ENCODE measurements at places on chromosomes 2 and 18.
A peak's percentile ranks its signal among the peaks of the same experiment; 100 is the strongest.

GRCh38 chr18:39313992-39314391, 1748.4 kb upstream of the CELF4 start:
- no peak for ATAC-seq

GRCh38 chr2:200455958-200456421, 53.9 kb downstream of the KCTD18 start:
- peak; percentile 65 for ATAC-seq

- no peak for ATAC-seq
These were observed 35.6 kb downstream of the PDE6D start for GRCh38 chr2:231745303-231746038.

- ATAC-seq, result no peak
These were observed 97.4 kb upstream of the ID2 start for GRCh38 chr2:8584174-8585066.

DNA sequence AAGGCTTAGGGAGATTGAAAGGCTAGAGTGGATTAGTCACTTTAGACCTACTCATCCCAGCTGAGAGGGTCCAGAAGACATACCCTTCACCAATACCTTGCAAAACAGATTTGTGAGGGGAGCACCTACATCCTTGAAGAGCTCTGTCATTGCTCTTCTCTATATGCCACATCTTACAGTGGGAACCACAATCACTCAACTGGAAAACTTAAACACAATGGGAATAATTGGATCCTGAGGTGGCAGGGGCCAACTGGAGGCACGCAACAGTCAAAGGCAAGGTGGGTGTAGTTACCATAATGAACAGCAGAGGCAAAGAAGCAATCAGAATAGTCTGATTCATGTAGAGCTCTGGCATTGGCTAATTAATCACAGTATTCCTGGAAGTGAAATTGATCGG, 35.4 kb downstream of the PDE1A start:
- no peak for ATAC-seq

GRCh38 chr2:219512524-219513216, 1.6 kb upstream of the ASIC4 start:
- no peak for ATAC-seq

DNA sequence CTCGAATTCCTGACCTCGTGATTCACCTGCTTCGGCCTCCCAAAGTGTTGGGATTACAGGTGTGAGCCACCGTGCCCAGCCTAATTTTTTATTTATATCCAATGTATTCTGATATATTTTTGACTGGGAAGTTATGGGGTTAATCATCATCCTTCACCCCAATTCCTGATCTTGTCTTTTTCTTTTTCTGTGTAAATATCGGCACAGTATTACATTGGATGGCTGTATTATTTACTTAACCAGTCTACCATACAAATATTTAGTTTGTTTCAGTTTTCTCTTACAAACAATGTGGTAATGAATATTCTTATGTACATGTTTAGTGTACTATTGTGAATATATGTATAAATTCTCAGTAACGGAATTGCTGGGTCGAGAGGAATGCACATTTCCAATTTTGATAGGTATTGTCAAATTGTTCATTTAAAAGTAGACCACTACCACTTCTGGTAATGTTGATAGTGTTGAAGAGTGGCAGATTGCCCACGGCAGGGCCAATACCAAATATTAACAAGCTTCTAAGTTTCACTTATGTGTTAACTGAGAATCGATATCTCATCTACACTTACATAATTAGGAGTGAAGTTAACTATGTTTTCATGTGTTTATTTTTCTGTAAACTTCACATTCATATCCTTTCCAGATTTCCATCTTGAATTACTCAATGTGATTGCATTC, 196.7 kb downstream of the ALPK2 start:
- no peak for ATAC-seq
